SJSA1 (cell line): ENCODE measurements at places on chromosomes 16 and 17. TPM values are rescaled to one million over a fixed set of nuclear protein-coding genes. Genes with fewer than 3 reads are reported as not detected.

Gene FOXF1
- 25.7 and 34.7 TPM in 2 replicates for total RNA-seq

Gene SCGB1C2
- not detected in 2 replicates for total RNA-seq

DNA sequence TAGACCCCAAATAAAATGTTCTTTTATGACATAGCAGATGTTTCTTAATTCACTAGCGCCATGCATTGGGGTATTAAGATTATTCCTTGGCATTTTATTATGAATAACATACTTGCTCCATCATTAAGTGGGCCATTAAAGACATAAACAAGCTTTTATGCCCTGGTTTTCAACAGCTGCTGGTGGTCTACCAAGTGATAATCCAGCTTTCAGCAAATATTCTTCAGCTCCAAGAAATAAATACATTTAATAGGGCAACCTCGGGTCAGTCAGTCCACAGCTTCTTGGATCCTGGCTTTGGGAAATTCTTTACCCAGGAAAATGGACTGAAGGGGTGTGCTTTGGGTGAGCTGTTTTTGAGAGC, 217.3 kb upstream of the IRX3 start:
- peaks cover 37% of the 10 kb centered on the region for H3K4me1 ChIP-seq
- no peak overlapping the region for H3K27ac ChIP-seq
- DNase-seq, result no peak
- H3K4me3 ChIP-seq, result no peak overlapping the region
- no peaks in the 10 kb centered on the region for H3K36me3 ChIP-seq

DNA sequence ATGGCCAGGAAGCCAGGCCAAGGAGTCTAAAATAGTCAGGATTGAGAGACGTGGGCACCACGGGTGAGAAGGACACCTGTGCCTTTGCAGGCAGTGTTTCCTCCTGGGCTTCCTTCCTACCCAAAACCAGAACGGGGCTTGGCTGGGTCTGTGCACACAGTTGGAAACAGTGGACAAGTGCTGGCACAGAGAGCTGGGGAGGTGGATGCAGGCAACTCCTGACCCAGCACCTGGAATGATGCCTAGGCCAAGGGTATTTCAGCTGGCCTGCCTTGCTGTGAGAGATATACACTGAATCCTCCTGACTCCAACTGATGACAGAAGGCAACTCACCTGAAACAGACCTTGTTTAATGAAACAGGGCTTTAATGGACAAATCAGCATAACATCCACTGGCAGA, 186.2 kb downstream of the SLC39A11 start:
- no peaks in the 10 kb centered on the region for H3K27me3 ChIP-seq
- H3K27ac ChIP-seq, result no peak overlapping the region
- peaks cover 12% of the 10 kb centered on the region for H3K4me1 ChIP-seq
- DNase-seq, result no peak

GRCh38 chr17:2904135-2904534, 107.9 kb downstream of the RAP1GAP2 start:
- H3K36me3 ChIP-seq, result no peaks in the 10 kb centered on the region
- no peak overlapping the region for H3K27ac ChIP-seq
- no peaks in the 10 kb centered on the region for H3K27me3 ChIP-seq
- no peak overlapping the region for H3K4me3 ChIP-seq
- H3K4me1 ChIP-seq, result no peaks in the 10 kb centered on the region

DNA sequence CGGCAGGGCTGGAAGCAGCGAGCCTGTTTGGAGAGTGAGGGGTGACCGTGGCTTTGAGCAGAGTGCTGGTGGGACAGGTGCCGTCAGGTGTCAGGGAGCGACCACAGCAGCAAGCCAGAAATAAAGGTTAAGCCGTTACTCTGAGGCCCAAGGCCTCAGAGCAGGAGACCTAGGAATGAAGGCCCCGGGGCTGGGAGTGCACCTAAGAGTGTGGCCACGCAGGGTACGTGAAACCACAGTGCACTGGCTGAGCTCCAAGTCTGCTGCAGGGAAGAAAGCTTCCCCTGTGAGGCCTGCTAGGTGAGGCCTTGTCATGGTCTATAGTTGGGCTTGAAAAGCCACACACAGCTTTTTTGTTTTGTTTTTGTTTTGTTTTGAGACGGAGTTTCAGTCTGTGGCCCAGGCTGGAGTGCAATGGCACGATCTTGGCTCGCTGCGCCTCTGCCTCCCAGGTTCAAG, 8.7 kb downstream of the CLUAP1 start:
- H3K4me3 ChIP-seq, result no peak overlapping the region
- H3K4me1 ChIP-seq, result peaks cover 7% of the 10 kb centered on the region; the same call in 1 of the 2 replicates
- no peak overlapping the region for H3K27ac ChIP-seq
- no peak for DNase-seq
- H3K36me3 ChIP-seq, result peaks cover 28% of the 10 kb centered on the region
- H3K27me3 ChIP-seq, result no peaks in the 10 kb centered on the region

Gene LRRC46
- total RNA-seq, result not detected in 2 replicates

Gene CMTM2
- 1.6 TPM in 1 of 2 replicates, not detected in the other for total RNA-seq

Gene GCGR
- not detected in 2 replicates for total RNA-seq

DNA sequence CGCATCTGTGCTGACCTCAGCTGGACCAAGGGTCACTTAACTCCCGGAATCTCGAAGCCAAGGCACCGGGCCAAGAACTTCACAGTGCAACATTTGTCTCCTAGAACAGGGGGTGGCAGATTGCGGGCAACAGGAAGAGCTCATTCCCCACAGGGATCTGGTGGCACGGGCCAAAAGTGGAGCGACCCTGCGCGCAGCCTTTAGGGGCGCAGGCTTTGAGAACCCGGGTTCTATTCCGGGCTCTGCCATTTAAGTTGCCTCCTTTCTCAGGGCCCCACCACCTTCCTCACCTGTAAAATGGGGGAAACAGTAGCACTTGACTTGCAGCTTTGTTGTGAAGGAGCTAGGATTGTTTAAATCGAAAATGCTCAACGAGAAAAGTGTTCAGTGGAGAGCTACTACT, 651 bp downstream of the SHMT1 start:
- no peak overlapping the region for H3K27ac ChIP-seq
- H3K4me1 ChIP-seq, result peaks cover 6% of the 10 kb centered on the region
- DNase-seq, result no peak
- H3K27me3 ChIP-seq, result no peaks in the 10 kb centered on the region

Gene ITFG1
- 57.5 and 58.0 TPM in 2 replicates for total RNA-seq

DNA sequence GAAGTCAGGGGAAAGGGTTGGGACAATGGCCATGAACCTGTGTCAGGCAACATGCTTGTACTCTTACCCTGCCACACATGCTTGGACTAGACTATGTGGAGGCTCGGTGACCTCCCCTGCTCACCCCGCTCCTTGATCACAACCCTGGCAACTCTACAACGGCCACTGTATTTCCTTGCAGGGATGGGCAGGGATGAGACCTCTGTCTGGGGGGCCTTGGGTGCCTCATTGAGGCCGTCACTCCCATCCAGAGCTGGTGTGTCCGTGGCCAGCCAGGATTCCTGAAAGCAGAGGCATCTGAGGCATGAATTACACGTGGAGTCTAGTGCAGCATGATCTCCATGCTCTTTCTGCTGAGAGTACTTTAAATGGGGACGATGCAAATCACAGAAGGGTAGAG, 948 bp downstream of the PLA2G15 start:
- peak overlapping the region; percentile 76 for H3K4me3 ChIP-seq
- peaks cover 16% of the 10 kb centered on the region for H3K4me1 ChIP-seq
- no peak overlapping the region for H3K27ac ChIP-seq
- H3K27me3 ChIP-seq, result no peaks in the 10 kb centered on the region

Gene CORO6
- total RNA-seq, result 0.45 and 4.2 TPM in 2 replicates

GRCh38 chr17:63497708-63498483, 21.0 kb downstream of the ACE start:
- DNase-seq, result peak; percentile 64
- no peak overlapping the region for H3K4me3 ChIP-seq
- no peaks in the 10 kb centered on the region for H3K36me3 ChIP-seq
- H3K4me1 ChIP-seq, result peaks cover 25% of the 10 kb centered on the region

GRCh38 chr17:31880311-31880710, 21.2 kb downstream of the UTP6 start:
- DNase-seq, result no peak
- peaks cover 81% of the 10 kb centered on the region for H3K36me3 ChIP-seq
- H3K27me3 ChIP-seq, result no peaks in the 10 kb centered on the region
- H3K4me3 ChIP-seq, result no peak overlapping the region
- no peaks in the 10 kb centered on the region for H3K4me1 ChIP-seq

Gene RTN4RL1
- total RNA-seq, result not detected in 2 replicates

GRCh38 chr17:49952912-49953497, 16.0 kb upstream of the DLX4 start:
- peaks cover 11% of the 10 kb centered on the region for H3K4me1 ChIP-seq
- no peak overlapping the region for H3K27ac ChIP-seq
- no peak for DNase-seq
- H3K4me3 ChIP-seq, result no peak overlapping the region

DNA sequence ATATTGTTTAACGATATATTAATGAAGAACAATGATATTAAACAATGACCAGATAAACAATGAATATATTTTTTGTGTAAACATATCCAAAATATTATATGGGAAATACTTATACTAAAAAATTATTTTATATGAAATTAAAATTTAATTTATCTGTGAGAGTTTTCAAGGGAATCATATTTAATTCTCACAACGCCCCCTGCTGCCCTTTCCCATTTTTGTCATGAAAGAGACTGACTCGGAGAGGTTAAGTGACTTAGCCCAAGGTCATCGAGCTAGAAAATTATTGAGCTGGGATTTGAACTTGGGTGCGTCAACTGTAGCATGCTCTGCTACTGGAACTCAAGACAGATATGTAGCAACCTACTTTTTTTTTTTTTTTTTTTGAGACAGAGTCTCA, 7.2 kb upstream of the MYCBPAP start:
- no peak overlapping the region for H3K27ac ChIP-seq
- no peak overlapping the region for H3K4me3 ChIP-seq
- H3K36me3 ChIP-seq, result no peaks in the 10 kb centered on the region
- H3K27me3 ChIP-seq, result no peaks in the 10 kb centered on the region
- no peak for DNase-seq
- H3K4me1 ChIP-seq, result peaks cover 1% of the 10 kb centered on the region; the same call in 1 of the 2 replicates

Gene C16orf96
- not detected in 2 replicates for total RNA-seq

GRCh38 chr16:81315271-81316175, 761 bp downstream of the GAN start:
- H3K4me3 ChIP-seq, result peak overlapping the region; percentile 95
- H3K4me1 ChIP-seq, result peaks cover 31% of the 10 kb centered on the region
- peak overlapping the region; percentile 53 for H3K27ac ChIP-seq
- peak; percentile 45 for DNase-seq
- peaks cover 14% of the 10 kb centered on the region; the same call in 1 of the 2 replicates for H3K36me3 ChIP-seq

- no peaks in the 10 kb centered on the region for H3K27me3 ChIP-seq
- H3K4me3 ChIP-seq, result no peak overlapping the region
- no peaks in the 10 kb centered on the region for H3K36me3 ChIP-seq
- no peak for DNase-seq
Observed at GRCh38 chr16:6146356-6146755, 1048.8 kb upstream of the EEF2KMT start.

DNA sequence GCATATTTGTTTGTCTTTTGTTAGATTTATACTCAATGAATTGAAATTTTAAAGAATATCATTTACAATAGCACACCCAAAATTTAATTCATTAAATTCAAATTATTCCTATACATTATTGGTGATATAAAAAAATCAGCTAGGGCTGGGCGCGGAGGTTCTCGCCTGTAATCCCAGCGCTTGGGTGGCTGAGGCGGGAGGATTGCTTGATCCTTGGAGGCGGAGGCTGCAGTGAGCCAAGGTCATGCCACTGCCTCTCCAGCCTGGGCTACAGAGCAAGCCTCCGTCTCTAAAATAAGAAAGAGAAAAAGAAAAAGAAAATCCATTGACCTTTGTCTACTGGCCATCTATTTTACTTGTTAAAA, 4.5 kb upstream of the PRDM7 start:
- H3K4me1 ChIP-seq, result peaks cover 14% of the 10 kb centered on the region
- H3K27me3 ChIP-seq, result no peaks in the 10 kb centered on the region
- no peak for DNase-seq
- no peak overlapping the region for H3K27ac ChIP-seq

Gene KIF2B
- not detected in 2 replicates for total RNA-seq

DNA sequence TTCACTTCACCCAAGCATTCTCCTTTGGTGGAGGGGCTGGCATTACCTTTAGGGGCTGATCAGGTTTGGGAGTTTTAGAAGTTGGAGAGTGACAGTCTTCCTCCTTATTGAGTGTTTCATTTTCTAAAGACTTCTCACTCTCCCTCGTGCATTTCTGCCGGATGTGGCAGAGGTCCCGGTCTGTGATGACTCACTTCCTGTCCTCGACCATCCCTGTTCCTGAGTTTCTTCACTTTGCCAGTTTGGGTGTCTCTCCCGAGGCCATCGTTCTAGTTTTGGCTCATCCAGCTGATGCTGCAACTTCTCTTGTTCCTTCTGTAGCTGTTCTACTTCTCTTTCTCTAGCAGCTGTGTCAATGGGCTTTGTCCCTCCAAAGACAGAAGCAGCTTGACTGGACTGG, 104.3 kb downstream of the PHKB start:
- no peak overlapping the region for H3K27ac ChIP-seq
- no peak overlapping the region for H3K4me3 ChIP-seq
- H3K4me1 ChIP-seq, result peaks cover 5% of the 10 kb centered on the region; the same call in 1 of the 2 replicates
- no peak for DNase-seq
- H3K27me3 ChIP-seq, result no peaks in the 10 kb centered on the region

DNA sequence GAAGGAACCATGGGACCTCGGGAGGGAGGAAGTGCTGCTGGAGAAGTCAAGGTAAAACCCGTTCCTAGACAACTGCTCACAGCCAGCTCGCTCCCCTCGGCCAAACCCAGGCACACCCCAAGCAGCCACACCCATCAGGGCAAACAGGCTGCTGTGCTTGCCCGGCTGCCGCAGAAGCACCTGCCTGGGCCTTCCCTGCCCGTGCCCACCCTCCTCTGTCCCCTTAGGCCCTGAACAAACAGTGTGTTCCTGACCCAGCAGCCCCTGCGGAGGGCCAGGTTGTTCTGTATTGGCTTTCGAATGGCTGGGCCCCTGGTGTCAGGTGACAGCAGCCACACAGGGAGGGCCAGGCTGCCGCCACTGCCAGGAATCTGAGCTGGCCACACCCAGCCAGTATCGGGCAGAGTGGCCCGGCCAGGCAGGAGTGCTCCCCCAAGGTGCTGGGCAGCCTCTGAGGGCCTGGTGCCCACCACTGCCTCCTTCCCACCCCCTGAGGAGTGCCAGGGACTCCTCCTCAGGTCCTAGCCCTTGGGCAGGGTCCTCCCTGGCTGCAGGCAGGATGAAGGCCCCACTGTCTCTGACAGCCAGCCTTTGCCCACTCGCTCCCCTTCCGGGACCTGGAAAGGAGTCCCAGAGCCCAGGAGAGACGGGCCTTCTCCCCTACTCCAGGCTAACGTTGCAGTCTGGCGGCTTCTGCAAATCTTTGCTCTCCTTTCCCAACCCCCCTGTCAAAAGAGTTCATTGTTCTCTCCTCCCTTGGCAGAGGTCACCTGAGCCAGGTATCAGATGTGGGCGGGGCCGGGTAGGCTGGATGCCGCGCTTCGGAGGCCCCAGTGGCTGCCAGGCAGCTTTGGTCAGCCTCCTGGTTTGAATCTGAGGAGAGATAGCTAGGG, 24.0 kb downstream of the LLGL2 start:
- H3K4me3 ChIP-seq, result no peak overlapping the region
- no peak for DNase-seq
- no peaks in the 10 kb centered on the region for H3K36me3 ChIP-seq
- peaks cover 15% of the 10 kb centered on the region for H3K4me1 ChIP-seq
- no peak overlapping the region for H3K27ac ChIP-seq

DNA sequence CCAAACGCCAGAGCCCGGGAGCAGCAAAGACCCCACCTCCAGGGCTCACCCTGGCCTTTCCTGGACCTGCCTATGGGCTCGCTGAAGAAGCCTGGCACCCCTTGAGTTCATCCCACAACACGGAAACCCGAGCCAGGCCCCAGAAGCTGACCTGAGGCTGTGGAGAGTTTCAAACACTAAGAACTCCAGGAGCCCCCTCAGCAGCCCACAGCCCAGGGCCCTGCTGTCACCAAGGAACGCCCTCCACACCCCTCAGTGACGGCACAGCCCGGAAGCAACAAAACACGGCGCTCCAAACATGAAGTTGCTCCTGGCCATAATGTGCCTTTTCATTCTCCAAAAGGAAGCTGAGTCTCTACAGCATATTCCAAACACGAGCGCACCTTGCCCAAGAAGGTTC, 9.2 kb downstream of the SLC38A10 start:
- no peaks in the 10 kb centered on the region for H3K27me3 ChIP-seq
- H3K4me3 ChIP-seq, result no peak overlapping the region
- no peak overlapping the region for H3K27ac ChIP-seq
- DNase-seq, result no peak
- no peaks in the 10 kb centered on the region for H3K4me1 ChIP-seq

Gene MYO15A
- total RNA-seq, result not detected in 2 replicates
